NCI-H774 (cell line): ENCODE measurements at places on chromosomes 2 and 18.

GRCh38 chr2:231549446-231550239 lies 19.4 kb upstream of the NMUR1 start:
- DNase-seq = no peak

GRCh38 chr2:43344868-43345373 lies 118.5 kb upstream of the ZFP36L2 start:
- DNase-seq = no peak

DNA sequence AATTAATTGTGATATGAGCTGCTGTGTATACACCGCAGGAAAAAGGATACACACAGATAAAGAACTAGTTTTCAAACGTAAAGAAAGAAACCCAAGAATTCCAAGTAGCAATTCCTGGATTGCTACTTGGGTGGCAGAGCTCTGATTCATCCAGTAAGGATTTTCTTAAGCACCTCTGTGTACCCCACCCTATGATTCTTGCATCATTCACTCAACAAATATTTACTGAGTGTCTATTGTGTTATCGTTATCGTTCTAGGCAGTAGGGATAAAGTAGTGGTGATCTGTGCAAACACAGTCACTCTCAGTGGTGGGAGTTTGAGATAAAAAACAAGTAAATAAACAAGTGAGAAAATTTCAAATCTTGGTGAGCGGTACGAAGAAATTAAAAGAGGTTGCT lies 4.9 kb upstream of the TMEM200C start:
- no peak for DNase-seq

DNA sequence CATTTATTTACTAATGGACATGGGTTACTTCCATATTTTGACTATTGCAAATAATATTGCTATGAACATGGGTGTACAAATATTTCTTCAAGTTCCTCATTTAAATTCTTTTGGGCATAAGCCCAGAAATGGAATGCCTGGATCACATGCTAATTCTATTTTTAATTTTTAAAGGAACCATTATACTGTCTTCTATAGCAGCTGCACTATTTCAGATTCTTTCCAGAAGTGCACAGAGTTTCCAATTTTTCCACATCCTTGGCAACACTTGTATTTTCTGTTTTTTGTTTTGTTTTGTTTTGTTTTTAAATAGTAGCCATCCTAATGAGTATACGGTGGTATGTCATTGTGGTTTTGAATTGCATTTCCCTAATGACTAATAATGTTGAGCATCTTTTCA lies 8.5 kb upstream of the RALBP1 start:
- no peak for DNase-seq

DNA sequence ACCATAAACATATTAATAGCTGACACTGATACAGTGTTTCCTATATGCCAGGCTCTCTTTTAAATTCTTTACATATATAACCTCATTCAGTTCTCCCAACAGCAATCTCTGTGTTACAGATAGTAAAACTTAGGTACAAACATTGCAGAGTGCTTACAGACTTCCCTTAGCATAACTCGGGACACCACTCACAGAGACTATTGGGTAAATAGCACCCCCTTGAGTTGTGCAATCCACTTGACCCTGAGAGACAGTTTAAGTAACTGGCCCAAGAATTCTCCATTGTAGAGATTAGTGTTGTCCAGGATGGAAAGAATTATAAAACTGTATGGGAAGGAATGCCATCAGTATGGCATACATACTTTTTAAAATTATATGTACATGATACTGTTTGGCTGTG lies 110.1 kb downstream of the POLE4 start:
- no peak for DNase-seq

- no peak for DNase-seq
Observed at GRCh38 chr18:59689756-59690155, 7.5 kb downstream of the CCBE1 start.
